ENCODE measurements at places on chromosomes 4 and X.

GRCh38 chrX:39907964-39908661 is 189.6 kb downstream of the BCOR start:
- no peak for DNase-seq

GRCh38 chr4:182736207-182736606 is 181.0 kb downstream of the DCTD start:
- no peak for DNase-seq

- no peak for DNase-seq
These were observed 121.8 kb upstream of the BMPR1B start for GRCh38 chr4:94636004-94636403.

- no peak for DNase-seq
These were observed 35.2 kb upstream of the F9 start for GRCh38 chrX:139495324-139495723.

DNA sequence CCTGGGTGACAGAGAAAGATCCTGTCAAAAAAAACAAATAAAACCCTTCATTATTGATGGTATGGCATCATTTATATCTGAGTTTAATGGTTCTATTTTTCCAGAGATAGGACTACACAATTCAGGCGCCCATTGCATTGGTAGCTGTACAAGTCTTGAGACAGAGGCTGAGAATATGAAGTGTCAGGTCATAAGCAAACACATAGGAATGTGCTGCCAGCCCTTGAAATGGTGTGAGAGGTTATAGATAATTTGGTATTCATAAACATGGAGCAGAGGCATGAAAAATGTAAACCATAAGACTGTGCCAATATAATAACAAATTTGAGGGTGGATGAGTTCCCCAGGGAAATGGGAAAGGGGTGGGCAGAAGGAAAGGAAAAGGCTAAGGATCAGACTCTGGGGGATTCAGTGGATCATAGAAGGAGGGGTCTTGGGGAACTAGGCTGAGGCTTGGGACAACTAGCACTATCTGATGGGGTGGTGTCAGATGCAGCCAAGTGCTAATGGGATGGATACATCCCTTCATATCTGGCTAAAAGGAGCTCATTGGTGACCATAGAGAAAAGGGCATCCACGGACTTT is 50.8 kb downstream of the MAOA start:
- no peak for DNase-seq

- no peak for DNase-seq
These were observed 53.4 kb upstream of the STX18 start for GRCh38 chr4:4595252-4595651.

DNA sequence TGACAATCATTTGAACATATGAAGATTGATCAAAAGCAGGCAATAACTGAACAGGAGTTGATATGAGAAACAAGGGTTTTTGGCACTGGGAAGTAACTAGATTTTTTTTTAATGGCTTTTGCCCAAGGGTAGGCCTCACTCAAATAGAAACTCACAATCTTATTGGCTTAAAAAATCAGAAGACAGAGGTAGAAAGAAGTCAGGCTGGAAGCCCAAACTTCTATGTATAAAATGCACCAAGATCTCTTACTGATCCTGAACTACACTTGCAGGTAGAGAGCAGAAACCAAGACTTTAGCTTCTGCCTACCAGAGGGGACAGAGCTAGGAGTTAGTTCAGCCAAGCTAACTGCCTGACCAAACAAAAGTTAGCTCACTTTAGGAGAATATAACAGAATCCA is 74.9 kb downstream of the ADGRA3 start:
- no peak for DNase-seq

GRCh38 chr4:100881283-100881682 is 363.5 kb upstream of the EMCN start:
- DNase-seq: no peak

DNA sequence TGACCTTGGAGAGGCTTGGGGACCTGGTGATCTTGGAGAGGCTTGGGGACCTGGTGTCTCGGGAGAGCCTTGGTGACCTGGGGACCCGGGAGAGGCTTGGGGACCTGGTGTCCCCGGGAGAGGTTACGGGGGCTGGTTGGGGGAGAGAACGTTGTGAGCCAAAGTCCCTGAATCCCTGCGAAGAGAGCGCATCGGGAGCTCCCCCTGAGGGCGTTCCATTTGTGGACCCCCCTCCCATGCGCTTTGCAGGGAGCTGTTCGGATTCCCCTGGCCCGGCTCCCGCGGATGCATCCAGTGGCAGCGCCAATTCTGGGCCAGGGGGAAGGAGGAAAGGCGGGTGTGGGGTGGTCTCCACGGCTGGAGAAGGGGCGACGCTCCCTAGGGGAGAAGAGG is 13.3 kb downstream of the SHOX start:
- no peak for DNase-seq

DNA sequence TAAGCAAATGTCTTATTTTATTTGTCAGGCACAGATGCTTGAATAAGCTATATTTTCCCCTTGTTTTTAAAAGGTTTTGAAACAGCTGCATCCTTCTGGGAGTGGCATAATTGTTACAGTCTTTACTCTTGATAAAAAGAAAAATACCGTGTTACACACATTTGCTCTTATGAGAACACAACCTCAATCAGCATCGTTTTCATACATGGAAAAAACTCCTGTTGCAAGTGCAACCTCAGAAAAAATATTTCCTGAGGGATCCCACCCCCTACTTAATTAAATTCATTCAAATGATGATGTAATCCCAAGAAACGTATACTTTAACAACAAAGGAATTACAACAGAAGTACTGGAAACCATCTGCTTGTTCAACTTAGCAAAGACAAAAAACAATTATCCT is 58.6 kb downstream of the SMAD1 start:
- DNase-seq: no peak

GRCh38 chr4:11111876-11112275 is 316.8 kb downstream of the HS3ST1 start:
- no peak for DNase-seq

GRCh38 chr4:187184508-187184907 is 460.9 kb upstream of the FAT1 start:
- DNase-seq: no peak

GRCh38 chrX:13627306-13627705 is 25.6 kb upstream of the TCEANC start:
- DNase-seq: no peak

DNA sequence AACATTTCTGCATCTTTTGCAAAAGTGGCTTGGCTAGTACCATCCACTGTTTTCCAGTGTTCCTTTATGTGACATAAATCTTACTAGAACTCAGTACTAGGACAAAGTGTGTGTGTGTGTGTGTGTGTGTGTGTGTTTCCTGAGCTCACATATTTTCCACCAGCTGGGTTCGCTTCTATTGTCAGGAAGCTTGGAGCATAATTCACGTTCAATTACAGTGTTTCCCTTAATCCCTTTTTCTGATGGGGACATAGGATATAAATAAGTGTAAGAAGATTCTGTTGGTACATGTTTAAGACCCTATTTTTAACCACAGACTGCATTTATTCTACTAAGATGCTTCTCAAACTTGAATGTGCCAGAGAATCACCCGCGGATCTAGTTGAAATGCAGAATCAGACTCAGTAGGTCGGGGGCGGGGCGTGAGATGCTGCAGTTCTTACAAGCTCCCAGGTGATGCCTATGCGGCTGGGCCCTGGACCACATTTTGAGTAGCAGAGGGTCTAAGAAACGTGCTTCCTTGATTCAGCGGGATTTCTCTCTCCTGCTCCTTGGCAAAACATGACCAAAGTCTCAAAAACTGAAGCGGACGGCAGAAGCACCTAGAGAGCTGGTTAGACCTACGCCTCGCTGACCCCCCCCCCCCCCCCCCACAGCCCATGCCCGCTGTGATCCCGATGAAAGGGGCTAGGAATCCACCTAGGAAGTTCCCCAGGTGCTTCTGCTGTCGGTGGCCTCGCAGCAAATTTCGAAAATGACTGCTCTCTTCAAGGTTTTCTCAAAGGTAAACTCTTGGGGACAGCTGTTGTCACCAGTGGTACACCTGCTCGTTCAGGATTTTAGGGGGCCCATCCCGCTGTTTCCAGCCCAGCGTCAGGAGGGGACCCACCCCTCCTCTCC is 797 bp downstream of the CD99L2 start:
- peak; percentile 57 for DNase-seq
